ENCODE measurements at places on chromosomes 6 and 20. TPM values are rescaled to one million over a fixed set of nuclear protein-coding genes. Genes with fewer than 3 reads are reported as not detected.

GRCh38 chr6:66578362-66578761 lies 871.3 kb upstream of the EYS start:
- DNase-seq: no peak
- H3K4me3 ChIP-seq: no peak overlapping the region
- no peaks in the 10 kb centered on the region for H3K27me3 ChIP-seq
- no peaks in the 10 kb centered on the region for H3K36me3 ChIP-seq

- H3K27ac ChIP-seq: no peak overlapping the region
- H3K4me1 ChIP-seq: no peaks in the 10 kb centered on the region
- no peak overlapping the region for H3K4me3 ChIP-seq
- no peaks in the 10 kb centered on the region for H3K36me3 ChIP-seq
Observed at GRCh38 chr6:125598422-125598821, 151.0 kb upstream of the HEY2 start.

DNA sequence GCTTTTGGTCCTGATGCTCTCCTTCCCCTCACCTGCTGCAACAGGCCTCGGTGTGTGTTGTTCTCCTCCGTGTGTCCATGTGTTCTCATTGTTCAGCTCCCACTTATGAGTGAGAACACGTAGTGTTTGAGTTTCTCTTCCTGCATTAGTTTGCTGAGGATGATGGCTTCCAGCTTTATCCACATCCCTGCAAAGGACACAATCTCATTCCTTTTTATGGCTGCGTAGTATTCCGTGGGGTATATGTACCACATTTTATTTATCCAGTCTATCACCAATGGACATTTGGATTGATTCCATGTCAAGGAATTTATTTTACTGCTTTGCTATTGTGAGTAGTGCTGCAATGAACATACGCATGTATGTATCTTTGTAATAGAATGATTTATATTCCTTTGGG lies 116.9 kb upstream of the SIRPG start:
- no peak for DNase-seq
- peaks cover 10% of the 10 kb centered on the region for H3K4me1 ChIP-seq
- no peaks in the 10 kb centered on the region for H3K36me3 ChIP-seq
- H3K4me3 ChIP-seq: no peak overlapping the region

The LAMP5 gene
- total RNA-seq: not detected

The MLN gene
- total RNA-seq: not detected

The ADAM33 gene
- total RNA-seq: not detected
